ENCODE measurements at places on chromosomes 6 and 20. TPM values are rescaled to one million over a fixed set of nuclear protein-coding genes. Genes with fewer than 3 reads are reported as not detected.

DNA sequence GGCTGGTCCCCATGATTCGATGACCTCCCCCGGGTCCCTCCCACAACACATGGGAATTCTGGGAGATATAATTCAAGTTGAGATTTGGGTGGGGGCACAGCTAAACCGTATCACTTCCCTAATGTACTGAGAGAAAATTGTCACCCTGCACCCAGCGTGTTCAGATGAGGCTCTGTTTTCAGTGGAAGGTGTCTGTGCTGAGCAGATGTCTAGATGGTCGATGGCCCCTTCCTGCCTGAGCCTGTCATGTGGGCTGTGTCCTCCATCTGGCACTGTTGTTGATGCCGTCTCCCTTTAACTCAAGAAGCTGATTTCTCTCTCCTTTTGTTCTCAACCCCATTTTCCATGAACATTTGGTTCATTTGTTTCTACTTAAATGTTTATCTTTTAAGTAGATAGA, 37.0 kb downstream of the TMEM181 start:
- DNase-seq, result no peak

PCED1A gene
- 17.9 TPM for total RNA-seq

GRCh38 chr20:52105442-52106422, 85.8 kb downstream of the ZFP64 start:
- peak; percentile 83 for DNase-seq

TPX2 gene
- total RNA-seq, result 1.8 TPM

TCP11 gene
- total RNA-seq, result not detected

GRCh38 chr6:91704531-91704930, 1117.7 kb upstream of the MAP3K7 start:
- peak; percentile 79 for DNase-seq

DNA sequence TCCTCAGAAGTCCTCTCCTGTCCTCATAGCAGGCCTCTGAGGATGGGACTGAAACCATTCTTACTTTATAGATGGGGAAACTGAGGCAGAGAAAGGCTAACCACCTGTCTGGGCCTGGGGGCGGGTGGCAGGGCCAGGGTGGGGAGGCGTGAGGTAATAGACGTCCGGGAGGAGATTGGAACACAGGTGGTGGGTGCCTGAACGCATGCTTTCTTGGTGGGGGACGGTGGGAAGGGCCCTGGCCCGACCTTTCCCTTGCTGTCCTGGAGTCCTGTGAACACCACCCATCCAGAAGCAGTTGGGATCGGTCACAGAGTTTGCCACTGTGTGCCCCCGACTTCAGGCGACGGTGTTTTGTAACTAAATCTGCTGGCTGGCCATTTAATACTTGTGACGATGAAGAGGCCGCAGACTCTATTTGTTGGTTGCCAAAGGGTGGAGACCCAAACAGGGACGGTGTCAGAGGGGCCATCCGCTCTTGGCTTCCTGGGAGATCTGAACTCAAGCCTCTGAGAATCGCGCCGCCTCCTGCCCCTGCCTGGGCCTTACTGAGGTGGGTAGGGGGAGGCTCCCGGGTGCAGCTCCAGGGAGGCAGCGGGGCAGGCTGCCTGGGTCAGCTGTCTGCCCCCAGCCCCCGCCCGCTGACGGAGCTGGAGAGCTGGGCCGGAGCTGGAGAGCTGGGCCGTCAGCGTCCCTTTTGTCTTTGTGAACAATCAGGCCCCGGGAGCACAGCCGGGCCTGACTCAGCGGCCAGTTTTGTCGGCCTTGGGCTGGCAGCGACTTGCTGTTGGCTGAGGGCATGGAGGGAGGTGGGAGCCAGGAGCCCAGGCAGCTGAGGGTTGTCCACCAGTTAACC, 4.1 kb downstream of the RBM38 start:
- peak; percentile 53 for DNase-seq

DNA sequence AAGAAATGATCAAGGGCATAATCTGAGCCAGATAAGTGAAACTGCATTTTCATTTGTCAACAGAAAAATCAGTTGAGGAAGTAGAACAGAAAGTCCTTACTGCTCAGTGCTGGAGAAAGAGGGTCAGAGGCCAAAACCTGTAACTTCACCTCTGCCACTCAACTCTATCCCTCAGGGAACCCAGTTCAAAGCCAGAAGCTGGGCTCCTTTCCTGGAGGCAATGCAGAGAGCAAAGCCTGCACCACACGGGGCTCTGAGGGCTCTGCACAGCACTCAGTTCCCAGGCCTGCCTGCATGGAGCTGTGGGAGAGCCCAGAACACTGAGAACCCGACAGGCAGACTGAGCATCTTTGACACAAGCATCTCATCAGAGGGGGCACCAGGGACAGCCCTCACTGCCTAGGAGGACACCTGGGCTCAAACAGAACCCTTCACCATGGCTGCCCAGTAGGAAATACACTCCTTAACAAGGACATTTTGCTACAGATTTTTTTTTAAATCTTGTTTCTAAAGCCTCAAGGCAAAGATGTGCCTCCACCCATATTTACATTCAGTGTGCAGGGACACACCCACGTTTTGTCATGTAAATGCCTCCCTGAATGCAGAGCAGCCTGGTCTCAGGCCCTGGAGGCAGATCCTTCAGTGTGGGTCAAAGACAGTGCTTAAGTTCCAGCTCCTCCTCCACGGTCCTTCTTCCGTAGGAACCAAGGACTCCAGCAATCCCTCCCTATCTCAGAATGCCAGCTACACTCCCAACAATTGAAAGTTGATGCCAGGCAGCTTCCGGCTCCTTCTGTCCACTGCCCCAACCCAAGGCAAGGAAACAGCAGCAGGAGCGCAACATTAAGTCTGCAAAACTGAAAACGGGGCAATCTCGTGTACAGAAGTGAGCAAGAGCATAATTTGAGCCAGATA, 6.6 kb downstream of the RNASET2 start:
- DNase-seq, result peak; percentile 18

GRCh38 chr6:161272635-161273273, 1.1 kb downstream of the AGPAT4 start:
- DNase-seq, result peak; percentile 53

MOXD1 gene
- 1.6 TPM for total RNA-seq

DNA sequence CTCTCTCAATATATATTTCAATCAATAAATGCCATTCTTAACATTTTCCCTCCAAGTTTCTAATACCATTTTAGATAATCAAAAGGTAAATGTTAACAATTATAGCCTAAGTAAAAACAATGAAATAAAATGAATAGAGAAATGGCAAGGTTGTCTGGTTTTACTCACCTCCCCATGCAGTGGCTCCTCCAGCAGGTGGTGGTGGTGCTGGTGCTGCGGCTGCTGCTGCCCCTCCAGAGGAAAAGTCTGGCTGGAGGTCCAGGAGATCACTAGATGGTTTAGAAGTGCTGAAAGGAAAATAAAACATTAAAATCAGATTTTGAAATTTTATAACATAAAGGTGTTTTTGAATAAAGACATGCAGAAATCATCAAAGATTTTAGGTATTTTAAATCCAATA, 93.2 kb downstream of the PRSS35 start:
- DNase-seq, result no peak
